ENCODE measurements at places on chromosomes 6 and 20.

DNA sequence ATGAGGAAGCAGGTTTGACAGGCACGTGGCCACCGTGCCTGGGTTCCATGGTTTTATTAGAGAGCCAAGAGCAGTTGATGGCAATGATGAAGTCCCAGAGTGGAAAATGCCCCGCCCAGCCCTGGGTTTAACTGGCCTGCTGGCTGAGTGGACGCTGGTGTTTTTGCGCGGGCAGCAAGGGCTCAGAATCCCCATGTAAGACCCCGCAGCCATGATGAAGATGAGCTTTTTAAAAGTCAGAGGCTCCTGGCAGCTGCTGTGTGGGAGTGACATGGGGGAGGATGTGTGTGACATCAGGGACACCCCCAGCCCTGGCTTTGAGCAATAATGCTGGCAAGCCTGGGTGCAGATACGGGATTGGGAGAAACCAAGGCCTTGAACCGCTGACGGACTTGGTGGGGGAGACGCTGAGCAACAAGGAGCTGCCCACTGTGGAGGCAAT, 33.0 kb upstream of the SLCO4A1 start:
- DNase-seq: no peak

- no peak for DNase-seq
Measured at GRCh38 chr6:87118054-87118453, 23.1 kb upstream of the CGA start.

- no peak for DNase-seq
Measured at GRCh38 chr20:36824142-36824940, 50.8 kb upstream of the DSN1 start.

- DNase-seq: no peak
Measured at GRCh38 chr6:22970004-22970403, 400.6 kb downstream of the HDGFL1 start.

- no peak for DNase-seq
Measured at GRCh38 chr20:62782149-62782892, 14.0 kb upstream of the MRGBP start.

- peak; percentile 39 for DNase-seq
Measured at GRCh38 chr6:34602318-34603111, 46.4 kb upstream of the SPDEF start.

DNA sequence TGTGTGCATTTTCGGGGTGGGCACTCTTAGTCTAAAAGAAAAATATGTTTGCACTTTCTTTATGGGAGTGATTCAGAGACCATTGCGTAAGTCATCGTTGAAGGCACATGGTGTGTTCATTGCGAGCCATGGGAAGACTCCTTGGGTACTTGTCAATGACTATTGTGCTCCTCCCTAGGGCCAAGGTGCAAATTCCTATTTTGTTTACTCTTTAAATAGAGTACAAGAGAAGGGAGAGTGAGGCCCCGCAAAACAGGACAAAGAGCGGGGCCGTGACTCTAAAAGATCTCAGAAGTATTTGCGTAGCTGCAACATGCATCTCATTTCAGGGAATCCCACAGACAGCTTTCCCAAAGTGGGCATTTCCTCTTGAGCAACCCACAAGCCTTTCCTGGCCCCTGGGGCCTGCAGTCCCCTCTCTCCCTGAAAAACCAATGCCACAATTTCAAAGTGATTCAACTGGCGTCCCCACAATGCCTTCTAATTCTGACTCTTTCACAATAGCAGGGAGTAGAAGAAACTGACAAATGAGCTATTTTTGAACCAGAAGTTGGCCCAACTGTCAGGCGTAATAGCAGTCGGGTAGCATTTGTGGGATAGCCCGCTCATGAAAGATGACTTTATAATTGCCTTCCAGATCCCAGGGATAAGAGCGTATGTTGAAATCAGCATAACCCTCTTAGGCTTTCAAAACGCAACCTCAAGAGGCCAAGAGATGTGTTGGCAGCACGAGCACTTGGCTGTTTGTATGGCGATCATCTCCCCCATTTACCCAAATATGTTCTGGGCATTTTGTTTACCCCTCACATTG, 277.9 kb upstream of the BMP2 start:
- no peak for DNase-seq

DNA sequence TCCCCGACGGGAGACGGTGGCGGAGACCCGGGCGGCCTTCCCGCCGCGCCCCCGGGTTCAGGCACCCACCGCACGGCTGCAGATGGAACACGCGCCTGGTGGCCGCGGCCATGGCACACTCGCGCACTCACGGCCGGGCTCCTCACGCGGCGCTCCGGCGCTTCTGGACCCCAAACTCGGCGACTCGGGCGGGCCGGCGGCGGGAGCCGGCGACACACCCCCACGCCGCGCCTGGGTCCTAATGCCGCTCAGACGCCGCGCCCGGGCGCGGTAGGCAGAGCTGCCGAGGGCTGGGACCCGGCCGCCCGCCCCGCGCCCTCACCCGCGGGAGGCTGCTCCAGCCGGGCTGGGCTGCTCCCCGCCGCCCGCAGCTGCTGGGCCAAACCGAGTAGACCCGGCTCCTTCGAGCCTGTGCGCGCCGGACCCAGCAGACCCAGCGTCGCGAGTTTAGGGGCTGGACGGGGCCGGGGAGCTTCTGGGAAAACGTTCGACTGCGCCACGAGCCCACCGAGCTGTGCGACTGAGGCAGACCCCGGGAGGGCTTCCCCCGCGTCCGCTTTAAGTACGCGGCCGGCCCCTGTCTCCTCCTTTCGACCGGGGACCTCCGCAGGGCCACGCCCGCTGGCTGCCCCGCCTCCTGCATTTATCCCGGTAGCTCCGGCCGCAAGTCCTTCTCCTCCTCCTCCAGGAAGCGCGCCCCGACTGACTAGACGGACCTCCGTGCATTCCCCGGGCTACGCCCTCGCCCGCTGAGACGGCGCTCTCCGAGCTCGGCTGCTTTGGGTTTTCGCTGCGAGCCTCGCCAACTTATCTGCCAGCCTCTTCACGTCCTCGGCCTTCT, at the start of gene SLC4A11:
TSS of gene SLC4A11 (minus strand) at position 165 of the 841 bp plus-strand sequence. CDS start at position 112, 53 bp downstream.
- DNase-seq: peak; percentile 69

DNA sequence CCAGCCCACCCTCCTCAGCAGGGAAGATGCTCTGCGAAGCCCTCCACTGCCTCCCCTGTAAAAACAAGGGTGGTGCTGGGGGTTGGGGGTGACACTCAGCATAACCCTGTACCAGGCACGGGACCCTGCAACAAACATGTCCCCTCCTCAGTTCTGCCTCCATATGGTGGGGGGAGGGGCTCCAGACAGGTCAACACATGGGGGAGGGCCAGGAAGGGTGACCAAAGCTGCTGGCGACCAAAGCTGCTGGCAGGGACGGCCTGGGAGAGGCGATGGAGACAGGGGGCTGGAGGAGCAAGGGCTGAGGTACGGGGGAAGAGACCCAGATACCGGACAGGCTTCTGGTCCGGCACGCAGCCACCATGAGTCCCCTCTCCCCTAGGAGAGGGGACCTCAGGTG, 123.2 kb downstream of the TAF4 start:
- no peak for DNase-seq

GRCh38 chr6:55866128-55866527, 9.3 kb downstream of the BMP5 start:
- peak; percentile 44 for DNase-seq

DNA sequence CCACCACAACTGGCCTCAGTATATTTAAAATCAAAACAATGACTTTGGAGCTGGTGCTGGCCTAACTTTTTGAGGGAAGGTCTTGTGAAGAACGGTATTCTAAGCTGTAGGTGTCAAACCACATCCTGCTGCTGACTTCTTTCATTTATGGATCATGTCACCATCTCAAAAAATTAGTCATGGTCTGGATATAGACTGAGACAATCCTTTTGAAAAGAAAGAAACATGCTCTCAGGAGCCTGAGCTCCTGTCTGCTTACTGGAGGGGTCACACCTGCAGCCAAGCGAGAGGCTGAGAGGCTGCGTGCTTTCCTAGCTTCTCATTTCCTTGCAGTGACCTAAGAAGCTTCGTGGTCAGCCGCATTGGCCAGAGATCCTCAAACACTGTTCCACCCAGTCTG, 55.2 kb downstream of the TIAM2 start:
- no peak for DNase-seq

- peak; percentile 51 for DNase-seq
Measured at GRCh38 chr6:21741221-21742109, 147.9 kb downstream of the SOX4 start.

DNA sequence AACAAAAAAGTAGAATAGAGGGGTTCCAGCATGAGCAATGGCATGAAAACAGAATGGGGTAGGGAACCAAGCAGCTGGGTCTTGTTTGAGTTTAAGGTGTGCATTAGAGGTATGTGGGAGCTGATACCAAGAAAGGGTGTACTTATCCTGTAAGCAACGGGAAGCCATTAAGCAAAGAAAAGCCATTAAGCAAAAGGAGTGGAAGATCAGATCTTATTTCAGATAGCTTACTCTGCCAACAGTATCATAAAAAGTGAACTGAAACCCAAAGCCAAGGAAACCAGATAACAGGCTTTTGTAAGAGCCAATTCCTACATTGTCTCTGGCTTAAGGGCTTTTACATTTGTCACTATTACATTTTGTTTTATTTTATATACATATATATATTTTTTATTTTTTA, 21.3 kb upstream of the BEND6 start:
- no peak for DNase-seq

- DNase-seq: no peak
Measured at GRCh38 chr6:166849749-166850183, 106.6 kb downstream of the RNASET2 start.

All from mesendoderm (in vitro differentiated cells).